ENCODE measurements at places on chromosomes 1 and 21. TPM values are rescaled to one million over a fixed set of nuclear protein-coding genes. Genes with fewer than 3 reads are reported as not detected.

DNA sequence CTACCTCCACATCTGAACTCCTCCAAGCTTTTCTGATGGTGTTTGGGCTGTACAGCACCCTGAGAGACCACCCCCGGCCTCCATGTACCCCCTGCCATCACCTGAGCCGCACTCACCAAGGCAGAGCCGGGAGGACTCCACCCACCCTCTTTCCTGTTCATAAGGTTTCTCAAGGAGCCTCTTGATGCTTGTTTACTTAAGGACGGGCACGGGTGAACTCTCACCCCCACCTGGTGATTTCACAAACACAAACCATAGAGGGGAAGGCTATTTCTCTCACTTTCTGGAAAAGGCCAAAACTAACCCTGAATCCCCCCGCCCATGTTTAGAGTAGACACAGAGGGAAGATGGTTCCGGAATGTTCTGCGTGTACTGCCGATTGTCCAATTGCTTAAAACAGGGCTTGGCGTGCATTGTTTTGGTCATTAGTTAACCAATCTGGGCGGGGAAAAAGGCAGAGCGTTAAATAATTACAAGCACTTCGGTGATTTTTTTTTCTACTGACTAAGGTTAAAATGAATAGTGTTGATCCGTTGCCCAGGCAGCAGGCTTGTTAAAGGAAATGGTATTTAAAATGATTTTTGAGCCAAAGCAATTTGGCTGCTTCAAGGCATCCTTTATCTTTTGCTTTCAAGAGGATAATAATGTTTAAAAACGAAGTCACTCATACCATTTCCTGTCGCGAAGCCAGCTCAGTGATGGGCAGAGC lies 279.8 kb upstream of the VAMP3 start:
- DNase-seq: no peak

DNA sequence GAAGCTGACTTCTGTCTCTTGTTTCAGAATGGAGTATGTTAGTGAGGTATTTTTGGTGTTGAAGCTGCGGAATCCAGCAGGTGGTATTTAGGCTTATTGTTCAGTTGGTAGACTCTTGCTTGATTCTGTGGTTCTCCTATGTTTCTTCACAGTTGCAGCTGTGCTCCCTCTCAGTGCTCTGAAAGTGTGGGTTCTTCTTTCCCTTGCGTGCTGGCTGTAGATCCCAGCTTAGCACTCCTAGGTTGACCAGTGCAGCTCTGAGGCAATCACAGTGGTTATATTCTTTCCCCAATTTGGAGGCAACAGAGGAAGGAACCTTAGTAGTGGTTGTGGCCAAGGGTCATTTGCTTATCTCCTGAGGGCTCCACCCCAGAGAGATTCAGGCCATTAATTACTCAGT lies 269.2 kb upstream of the NRIP1 start:
- DNase-seq: no peak

DNA sequence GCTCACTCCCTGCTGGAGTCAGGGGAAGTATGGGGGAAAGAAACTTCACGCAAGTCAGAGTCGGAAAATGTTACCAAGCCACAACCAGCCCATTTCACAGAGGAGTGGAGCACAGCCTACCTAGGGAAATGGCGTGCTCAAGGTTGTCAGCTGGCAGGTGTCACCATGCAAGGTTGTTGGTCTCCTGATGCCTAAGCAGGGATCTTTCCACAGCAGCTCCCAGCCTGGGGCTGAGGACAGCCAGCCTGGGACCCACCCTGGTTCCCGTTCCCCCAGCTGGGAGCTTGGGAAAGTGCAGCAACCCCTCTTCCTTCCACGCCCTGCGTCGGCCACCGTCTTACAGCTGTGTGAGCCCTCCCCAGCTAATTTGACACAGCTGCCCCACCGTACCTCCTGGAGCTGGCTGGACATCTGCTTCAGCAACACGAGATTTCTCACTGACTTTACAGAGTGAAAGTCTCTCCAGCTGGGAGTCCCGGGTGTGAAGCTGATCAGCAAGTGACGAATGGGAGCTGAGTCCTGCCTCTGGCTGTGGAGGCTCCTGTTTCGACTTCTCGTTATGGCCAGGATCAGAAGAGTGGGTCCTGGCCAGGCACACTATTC lies 224.6 kb upstream of the RAB4A start:
- no peak for DNase-seq

DNA sequence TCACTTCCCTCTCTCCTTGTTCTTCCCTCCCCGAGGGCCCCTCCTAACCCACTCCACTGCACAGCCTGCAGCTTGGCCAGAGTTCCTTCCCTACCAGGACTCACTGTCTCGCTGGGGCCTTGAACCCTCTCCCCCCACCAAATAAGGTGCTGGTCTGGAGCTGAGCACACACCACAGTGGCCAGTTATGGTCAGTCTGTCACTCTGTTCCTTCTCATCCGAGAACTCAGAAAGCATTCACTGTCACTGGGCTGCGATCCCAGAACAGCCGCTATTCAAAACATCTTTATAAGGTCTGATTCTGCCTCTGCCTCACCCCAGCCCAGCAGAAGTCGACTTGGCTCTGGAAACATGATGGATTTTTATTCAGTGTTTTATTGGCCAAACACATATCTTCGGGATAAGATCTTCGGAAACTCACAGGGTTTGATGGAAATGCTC lies 19.8 kb upstream of the LBR start:
- DNase-seq: no peak

- no peak for DNase-seq
Measured at GRCh38 chr1:236129306-236129705, 13.0 kb upstream of the GPR137B start.

GRCh38 chr1:31912839-31913239 lies 25.3 kb downstream of the PTP4A2 start:
- DNase-seq: no peak

GRCh38 chr1:150902751-150903150 lies 15.8 kb downstream of the CTXND2 start:
- DNase-seq: no peak

DNA sequence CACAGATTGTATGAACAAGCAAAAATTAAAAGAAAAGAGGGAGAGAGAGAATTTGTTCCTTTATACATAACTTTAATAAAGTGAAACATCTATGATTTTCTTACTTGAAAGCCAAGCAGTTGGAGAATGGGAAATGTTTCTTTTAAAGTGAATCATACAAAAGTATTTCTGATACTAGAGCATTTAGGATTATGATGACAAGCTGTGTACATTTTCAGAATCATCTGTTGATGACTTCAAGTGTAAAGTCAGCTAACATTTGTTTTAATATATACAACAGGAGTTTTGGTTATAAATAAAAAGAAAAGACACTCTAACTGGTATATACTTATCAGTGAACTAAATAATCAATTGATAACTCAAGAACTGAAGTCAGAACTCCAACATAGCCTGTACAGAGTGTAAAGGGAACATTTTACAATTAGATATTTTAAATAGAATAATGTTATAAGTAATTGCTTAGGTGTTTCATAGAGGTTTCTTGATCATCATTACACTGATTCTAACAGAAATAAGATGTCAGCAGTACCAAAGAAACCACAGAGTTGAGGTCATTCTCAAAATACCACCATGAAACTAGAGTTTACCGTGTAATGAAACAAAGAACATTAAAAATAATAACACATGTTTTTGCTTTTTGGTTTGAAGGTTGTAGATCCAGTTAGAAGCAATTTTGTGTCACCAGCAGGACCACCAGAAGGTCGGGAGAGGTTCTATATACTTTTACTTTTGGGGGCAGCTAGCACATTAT lies 103.4 kb downstream of the COL24A1 start:
- no peak for DNase-seq

DNA sequence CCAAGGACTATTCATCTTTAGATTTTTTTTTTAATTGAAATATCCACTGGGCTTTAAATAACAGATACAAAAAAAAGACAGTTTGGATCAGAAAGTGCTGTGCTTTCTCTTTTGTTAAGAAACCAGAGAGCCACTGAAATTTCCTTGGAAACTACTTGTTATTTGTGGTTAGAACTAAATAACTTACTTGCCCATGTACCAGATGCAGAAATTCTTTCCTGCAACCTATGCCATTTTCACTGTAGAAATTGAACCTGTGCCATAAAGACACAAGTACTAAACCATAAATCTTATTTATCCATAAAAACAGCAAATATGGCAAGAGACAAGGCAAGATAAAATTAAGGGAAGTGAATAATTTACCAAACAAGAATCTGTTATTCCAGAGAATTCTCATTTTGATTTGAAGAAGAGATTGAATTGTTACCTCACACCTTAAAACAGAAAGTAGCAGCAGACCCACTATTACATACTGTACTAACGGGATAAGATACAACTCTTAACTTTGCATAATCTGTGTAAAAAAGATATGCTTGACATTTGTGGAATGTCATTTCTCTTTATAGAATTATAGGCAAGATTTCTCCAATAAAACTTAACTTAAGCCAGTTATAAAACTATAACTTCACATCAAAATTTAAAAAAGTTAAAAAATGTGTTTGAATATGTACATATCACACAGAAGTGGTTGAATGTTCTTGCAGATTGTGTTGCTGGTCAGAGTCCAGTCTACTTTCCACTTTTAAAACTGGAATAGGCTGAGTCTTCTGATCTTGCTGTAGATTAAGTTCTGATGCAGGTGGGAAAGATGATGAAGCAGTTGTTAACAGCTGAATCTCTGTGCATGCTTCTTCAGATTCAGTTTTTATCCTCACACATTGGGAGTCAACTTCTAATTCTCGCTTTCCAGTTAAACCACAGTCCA lies 6.3 kb upstream of the PHTF1 start:
- DNase-seq: no peak

GRCh38 chr1:207883104-207883651 lies 27.7 kb downstream of the CD34 start:
- no peak for DNase-seq

GRCh38 chr1:155039308-155039669 lies 5.7 kb downstream of the DCST1 start:
- no peak for DNase-seq

DNA sequence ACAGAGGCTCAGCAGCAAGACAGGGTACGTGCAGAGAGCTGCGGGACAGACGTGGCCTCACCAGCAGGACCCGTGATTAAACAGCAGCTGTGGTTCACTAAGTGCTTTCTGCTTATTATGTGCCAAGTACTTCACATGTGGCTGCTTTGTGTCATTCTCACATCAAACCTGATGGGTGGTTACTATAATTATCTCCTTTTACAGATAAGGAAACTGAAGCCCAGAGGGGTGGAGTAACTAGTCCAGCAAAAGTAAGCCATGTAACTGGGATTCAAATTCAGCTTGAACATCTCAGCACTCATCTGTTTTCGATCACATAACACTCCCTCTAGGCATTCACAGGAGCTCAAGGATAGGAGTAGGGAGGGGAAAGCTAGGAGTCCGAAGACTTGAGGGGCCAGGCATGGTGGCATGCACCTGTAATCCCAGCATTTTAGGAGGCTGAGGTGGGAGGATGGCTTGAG lies 50.8 kb upstream of the CLIC4 start:
- DNase-seq: no peak

DNA sequence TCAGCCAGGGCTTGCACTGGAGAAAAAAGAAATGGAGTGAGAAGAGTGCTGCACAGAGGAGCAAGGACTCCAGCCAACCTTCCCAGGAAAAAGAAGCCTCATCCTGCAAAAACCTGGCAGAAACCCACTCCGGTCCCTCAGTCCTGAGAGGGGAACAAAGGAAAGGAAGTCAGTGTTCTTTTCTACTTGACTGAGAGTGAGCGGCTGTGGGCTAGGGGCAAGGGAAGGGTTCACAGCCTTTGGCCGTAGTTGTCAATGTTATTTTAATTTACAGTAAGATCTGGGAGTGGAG lies 8.9 kb upstream of the GOLT1A start:
- no peak for DNase-seq

DNA sequence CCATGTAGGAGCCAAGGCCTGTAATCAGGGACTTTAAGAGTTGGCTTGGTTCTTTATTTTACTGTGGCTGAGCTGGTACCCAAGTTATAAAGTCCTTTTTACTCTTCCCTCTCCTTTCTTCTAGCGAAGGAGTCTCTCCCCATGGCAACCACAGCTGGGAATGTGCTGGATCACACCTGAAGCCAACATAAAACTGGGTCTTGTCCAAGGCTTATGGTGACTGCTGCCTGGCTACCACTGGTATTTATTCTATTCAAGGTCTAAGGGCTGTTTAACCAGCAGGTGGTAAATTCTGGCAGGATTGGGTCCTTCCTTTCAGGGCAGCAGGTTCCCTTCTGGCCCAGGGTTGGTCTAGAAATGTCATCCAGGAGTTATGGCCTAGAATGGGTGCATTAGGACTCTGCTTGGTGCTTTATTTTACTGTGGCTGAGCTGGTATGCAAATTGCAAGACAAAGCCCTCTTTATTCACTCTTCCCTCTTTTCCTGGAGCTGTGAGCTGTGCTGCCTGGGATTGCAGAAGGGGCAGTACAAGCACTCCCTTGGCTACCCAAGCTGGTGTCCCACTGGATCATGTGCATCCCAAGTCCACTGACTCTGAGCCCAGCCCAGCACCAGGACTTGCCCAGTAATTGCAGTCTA lies 26.6 kb downstream of the SLC22A15 start:
- no peak for DNase-seq

GRCh38 chr1:67404212-67404620 lies 26.0 kb downstream of the SERBP1 start:
- no peak for DNase-seq

- DNase-seq: no peak
Measured at GRCh38 chr1:9503001-9503675, 36.1 kb upstream of the SLC25A33 start.

GRCh38 chr1:151508833-151509232 lies 2.4 kb upstream of the CGN start:
- DNase-seq: no peak

- no peak for DNase-seq
Measured at GRCh38 chr1:94068999-94069918, 51.7 kb downstream of the ABCA4 start.

- DNase-seq: no peak
Measured at GRCh38 chr1:87812871-87813577, 484.3 kb downstream of the LMO4 start.

The RHEX gene
- 0.10 TPM for polyA plus RNA-seq

The SYCP1 gene
- 0.32 TPM for polyA plus RNA-seq

The PTGER3 gene
- 25.0 TPM for polyA plus RNA-seq

The TNFSF4 gene
- polyA plus RNA-seq: 2.0 TPM

The TMEM269 gene
- polyA plus RNA-seq: 0.95 TPM

The GJA9 gene
- 0.22 TPM for polyA plus RNA-seq

The DNAJC8 gene
- 178 TPM for polyA plus RNA-seq

The NEK2 gene
- 20.7 TPM for polyA plus RNA-seq

The KPRP gene
- polyA plus RNA-seq: not detected

The CCDC190 gene
- not detected for polyA plus RNA-seq

The DTL gene
- polyA plus RNA-seq: 20.0 TPM

The ARTN gene
- polyA plus RNA-seq: 1.1 TPM

The NGF gene
- 1.9 TPM for polyA plus RNA-seq

The TMEM125 gene
- polyA plus RNA-seq: 0.66 TPM
